H4 (cell line): ENCODE measurements at places on chromosomes 16 and 17. TPM values are rescaled to one million over a fixed set of nuclear protein-coding genes. Genes with fewer than 3 reads are reported as not detected.

Gene KCNJ2
- total RNA-seq, result 0.12 TPM in 1 of 2 replicates, not detected in the other

- DNase-seq, result no peak
These were observed 5.4 kb upstream of the KIF18B start for GRCh38 chr17:44952946-44953475.

GRCh38 chr17:58338841-58339754 lies 10.5 kb upstream of the TSPOAP1 start:
- DNase-seq, result peak; percentile 67

Gene DOC2A
- 0.12 TPM in 1 of 2 replicates, not detected in the other for total RNA-seq

- no peak for DNase-seq
These were observed 394.6 kb upstream of the MON1B start for GRCh38 chr16:76796416-76796815.

DNA sequence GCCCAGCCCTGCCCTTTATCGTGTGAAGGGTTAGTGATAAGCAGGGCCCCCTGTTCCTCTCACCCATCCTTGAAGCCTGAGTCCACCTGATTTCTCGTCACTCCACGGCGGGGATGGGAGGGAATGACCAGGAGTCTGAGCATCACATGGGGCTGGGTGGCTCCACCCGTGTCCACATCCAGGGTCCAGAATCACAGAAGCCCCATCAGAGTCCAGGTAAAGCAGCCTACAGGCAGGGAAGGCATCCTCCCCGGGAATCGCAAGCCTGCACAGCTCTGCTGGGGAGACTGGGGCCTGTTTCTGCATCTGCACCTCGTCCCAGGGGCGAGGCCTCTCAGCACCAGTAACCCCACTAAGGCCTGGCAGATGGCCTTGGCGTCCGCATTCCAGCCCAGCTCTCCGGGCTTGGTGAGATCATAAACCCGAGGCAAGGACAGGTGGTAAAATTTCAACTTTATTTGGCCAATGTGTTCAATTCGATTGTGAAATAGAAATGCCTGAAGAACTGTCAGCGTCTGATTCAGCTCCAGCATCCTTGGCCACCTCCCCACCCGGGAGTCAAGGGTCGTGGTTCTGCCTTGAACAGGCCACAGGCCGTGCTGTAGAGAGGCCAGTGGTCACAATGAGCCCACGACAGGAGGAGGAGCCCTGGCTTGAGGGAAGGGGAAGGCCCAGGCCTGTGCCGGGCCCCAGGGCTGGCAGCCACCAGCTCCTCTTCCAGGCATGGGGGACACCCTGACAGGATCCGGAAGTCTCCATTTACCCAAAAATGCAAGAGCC lies 8.1 kb upstream of the PPP1R27 start:
- no peak for DNase-seq

Gene CUEDC1
- 7.4 and 8.1 TPM in 2 replicates for total RNA-seq

GRCh38 chr16:74107795-74108610 lies 188.6 kb upstream of the PSMD7 start:
- peak; percentile 54 for DNase-seq

Gene TMEM11
- total RNA-seq, result 15.7 and 33.0 TPM in 2 replicates

- no peak for DNase-seq
These were observed 303.0 kb upstream of the ZFHX3 start for GRCh38 chr16:73350707-73351452.

DNA sequence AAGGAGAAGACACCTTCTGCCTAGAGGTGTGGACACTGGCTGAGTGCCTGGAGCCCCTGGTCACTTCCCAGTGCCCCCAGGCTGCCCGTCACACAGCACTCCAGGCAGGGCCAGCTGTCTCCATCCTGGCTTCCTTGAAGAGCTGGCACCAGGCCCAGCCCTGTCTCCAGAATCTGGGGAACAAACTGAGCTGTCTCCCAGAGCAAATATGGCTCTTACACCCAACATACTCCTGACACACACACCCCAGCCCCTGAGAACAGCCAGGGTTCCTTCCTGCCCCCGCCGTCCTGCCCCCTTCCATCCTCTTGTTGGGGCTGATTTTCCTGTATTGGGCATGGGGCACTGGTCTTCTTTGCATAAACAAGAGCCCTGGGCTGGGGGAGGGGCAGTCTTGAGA lies 9.1 kb downstream of the NHERF1 start:
- DNase-seq, result no peak

- DNase-seq, result no peak
These were observed 26.2 kb downstream of the CCR7 start for GRCh38 chr17:40538936-40539705.

DNA sequence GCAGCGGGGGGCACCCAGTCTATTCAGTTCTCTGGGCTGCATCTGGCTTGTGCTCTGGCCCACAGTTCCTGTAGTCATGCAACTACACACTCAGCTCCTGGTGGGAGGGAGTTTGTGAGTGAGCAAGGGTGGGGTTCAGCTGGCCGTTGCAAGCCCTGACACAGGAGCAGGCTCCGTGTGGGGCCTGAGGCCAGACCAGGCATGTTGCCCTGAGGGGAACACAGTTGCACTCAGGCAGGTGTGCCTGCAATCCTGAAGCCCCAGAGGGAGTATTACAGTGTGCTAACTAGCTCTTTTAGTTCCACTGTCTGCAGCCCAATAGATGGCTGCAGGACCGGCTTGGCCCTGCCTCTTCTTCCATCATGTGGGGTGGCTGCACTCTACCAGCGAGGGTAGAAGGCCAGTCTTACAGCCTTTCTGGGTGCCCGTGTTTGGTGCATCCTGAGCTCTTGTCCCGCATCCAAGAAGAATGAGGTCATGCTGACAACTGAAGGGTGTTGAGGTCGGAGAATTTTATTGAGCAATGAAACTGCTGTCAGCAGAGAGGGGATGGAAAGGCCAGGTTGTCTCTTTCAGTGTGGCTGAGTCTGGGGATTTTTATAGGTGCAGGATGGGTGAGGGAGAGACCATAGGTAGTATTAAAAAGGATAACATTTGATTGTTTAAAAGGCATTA lies 49.9 kb upstream of the ELAC2 start:
- no peak for DNase-seq

DNA sequence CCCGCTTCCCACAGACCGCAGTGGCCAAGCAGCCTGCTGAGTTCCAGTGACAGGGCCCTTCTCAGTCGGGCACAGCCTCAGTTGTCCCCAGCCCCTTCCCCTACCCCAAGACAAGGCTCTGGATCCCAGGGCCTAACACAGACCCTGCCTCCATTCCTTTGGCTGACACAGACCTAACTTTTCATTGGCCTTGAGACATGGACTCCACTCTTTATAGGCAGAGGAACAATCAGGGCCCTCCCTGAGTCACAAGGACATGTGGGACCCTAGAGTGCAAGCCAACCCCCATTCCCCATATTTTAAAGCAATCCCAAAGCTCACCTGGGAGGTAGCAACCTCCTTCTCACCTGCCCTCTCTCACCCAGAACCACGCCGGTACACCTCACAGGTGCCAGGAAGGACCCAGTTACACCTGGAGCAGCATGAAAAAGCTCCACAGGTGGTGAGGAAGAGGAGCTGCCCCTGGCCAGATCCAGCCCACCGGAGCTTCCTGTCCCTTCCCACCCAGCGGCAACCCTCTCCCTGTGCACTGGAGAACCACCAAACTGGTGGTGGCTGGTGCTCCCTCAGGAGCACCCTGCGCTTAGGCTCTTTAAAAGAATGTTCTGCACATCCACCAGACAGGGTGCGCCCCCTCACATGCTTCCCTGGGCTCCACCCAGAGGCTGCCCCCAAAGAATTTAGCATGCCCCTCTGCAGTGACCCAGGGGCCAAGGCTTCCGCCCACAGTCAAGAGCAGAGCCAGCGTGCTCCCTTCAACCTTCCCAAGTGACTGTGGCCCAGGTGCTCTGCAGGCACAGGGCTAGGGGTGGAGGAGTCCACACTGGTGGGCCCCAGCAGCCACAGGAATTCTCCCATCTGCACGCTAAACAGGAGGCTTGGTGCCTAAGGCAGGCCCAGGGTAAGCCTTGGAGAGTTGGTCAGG lies 3.4 kb downstream of the MNT start:
- no peak for DNase-seq

DNA sequence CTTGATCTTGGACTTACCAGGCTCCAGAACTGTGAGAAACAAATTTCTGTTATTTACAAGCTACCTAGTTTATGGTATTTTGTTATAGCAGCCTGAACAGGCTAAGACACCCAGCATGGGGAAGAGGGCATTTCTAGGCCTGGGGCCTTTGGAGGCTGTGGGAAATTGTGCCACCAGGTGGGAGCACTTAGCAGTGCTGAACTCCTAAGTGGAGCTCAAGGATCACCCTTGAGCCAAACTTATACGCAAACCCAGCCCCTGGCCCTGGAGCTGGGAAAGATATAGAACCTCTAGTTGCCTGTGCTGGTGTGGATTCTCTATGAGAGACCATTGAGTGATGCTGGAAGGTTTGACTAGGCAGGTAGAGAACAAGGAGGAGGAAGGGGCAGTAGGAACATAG lies 36.1 kb downstream of the MIS12 start:
- DNase-seq, result no peak

Gene AHSP
- not detected in 2 replicates for total RNA-seq

DNA sequence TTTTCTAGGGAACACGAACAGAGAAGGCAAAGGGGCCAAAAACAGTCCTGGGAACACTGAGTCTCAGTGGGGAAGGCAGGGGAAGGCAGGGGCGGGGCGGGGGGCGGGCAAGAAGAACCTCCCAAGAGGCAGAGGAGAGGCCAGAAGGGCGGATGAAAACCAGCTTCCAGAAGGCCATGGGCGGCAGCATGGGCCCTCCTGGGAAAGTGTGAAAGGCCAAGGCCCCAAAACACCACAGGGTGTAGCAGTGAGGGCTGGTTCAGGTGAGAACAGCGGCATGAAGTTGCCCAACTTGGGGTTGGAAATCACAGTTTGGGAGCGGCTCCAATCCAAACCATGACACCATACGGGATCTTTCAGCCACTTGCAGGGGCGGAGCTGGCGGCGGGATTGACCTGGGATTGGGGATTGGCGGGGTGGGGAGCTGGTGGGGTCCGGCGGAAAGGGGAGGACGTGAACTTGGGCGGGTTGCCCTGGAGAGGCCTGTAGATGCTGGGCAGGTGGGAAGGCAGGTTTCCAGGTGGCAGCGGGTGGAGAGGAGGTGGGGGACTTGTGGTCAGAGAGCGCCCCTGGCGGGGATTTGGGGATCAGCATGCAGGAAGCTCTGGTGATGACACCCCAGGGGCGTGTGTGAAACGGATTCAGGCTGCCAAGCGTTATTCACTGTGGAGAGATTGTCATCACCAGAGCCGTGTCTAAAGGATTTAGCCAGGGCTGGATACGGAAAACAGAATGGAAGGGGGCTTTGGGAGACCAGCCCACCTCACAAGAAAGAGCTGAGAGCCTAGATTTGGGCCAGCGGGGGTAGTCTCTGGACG lies 80.9 kb downstream of the ARHGAP23 start:
- peak; percentile 46 for DNase-seq

Gene SHISA6
- not detected in 2 replicates for total RNA-seq

- DNase-seq, result no peak
These were observed 8.5 kb downstream of the MLLT6 start for GRCh38 chr17:38713456-38714075.

DNA sequence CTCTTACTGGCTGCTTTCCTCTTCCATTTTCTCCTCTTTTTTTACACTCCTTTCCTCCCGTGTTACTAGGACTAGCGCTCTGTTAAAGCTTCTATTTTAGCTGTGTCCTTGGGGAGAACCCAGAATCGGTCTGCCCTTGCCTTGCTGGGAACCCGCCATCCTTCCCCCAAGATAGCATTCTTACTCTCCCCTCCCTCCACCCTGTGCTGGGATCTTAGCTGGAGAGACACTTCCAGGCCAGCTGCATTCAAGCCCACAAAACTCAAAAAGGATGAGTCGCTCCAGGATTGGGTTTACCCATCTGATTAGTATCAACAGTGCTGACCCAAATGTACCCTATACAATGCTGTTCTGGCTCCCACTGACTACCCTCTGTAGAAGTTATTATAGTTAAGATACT lies 200.5 kb upstream of the ASIC2 start:
- no peak for DNase-seq

GRCh38 chr17:39376434-39376833 lies 25.0 kb downstream of the FBXL20 start:
- no peak for DNase-seq

Gene FGF11
- not detected in 2 replicates for total RNA-seq

Gene NUP85
- total RNA-seq, result 59.3 and 71.5 TPM in 2 replicates

Gene ZSCAN10
- not detected in 2 replicates for total RNA-seq

Gene MAPT
- 1.3 and 2.3 TPM in 2 replicates for total RNA-seq

GRCh38 chr17:79573196-79573896 lies 37.5 kb downstream of the RBFOX3 start:
- DNase-seq, result no peak

DNA sequence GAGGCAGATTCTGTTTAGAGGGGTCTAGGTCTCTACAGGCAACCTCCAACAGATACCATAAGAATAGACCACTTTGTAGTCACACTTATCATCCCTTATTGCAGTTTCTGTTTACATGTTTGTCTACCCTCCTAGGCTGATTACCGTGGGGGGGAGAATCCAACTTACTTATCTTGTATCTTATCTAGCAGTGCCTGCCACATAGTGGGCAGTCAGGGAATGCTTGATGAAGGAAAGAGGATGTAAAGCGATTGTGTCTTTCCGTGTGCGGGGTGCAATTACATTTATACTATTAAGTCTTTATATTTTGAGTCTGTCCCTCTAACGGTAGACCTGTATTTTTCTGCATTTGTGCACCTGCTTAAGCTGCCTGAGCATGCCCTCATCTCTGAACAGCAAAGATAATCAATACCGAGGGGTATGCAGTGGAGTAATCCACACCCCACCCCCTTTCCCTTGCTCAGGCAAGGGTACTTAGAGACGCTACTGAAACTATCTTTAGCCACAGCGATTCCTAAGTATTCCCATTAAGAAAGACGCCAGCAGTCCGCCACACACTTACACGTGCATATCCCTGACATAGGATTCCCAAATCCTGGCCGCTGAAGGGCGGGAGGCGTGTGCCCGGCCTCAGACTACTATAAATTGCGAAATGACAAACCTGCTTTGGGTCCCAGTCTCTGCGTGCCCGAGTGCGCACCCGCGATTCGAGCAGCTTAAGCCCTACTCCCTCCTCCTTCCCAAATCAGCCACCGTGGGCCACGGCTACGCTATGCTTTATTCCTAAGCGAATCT lies 635 bp upstream of the AATF start:
- no peak for DNase-seq

GRCh38 chr17:74512624-74513091 lies 18.6 kb downstream of the CD300LB start:
- DNase-seq, result peak; percentile 55

Gene QPRT
- total RNA-seq, result 0.27 and 0.93 TPM in 2 replicates

GRCh38 chr17:9402590-9403199 lies 172.9 kb downstream of the STX8 start:
- DNase-seq, result peak; percentile 7

- no peak for DNase-seq
These were observed 111.1 kb downstream of the OR1D5 start for GRCh38 chr17:2952174-2952845.

DNA sequence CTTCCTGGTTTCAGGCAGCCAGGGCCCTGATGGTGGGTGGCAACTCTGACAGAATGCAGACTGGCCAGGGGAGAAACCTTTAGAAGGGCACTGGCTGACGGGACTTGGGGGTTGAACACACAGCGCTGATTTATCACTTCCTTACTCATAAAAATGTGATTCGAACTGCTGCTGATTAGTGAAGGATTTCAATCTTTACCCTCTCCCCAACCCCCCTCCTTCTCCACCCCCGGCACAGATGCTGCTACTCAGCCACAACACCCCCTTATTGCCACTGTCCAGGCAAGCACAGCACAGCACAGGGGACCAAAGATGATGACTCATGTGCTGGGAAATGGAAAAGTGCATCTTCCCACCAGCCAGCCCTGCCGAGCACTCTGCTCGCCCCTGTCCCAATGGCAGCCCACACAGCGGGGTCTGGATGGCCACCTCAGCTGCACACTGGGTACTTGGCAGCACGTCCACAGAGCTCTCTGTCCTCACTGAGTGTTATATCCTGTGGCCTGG lies 70.1 kb downstream of the SMG6 start:
- DNase-seq, result peak; percentile 27

Gene MEIOC
- total RNA-seq, result 13.7 and 16.4 TPM in 2 replicates

Gene SLC22A31
- total RNA-seq, result not detected in 2 replicates

- DNase-seq, result peak; percentile 25
These were observed 1.2 kb downstream of the HS3ST3B1 start for GRCh38 chr17:14302091-14302430.

Gene HLF
- 0.53 and 0.68 TPM in 2 replicates for total RNA-seq
